ENCODE measurements at places on chromosomes 11 and 22.

DNA sequence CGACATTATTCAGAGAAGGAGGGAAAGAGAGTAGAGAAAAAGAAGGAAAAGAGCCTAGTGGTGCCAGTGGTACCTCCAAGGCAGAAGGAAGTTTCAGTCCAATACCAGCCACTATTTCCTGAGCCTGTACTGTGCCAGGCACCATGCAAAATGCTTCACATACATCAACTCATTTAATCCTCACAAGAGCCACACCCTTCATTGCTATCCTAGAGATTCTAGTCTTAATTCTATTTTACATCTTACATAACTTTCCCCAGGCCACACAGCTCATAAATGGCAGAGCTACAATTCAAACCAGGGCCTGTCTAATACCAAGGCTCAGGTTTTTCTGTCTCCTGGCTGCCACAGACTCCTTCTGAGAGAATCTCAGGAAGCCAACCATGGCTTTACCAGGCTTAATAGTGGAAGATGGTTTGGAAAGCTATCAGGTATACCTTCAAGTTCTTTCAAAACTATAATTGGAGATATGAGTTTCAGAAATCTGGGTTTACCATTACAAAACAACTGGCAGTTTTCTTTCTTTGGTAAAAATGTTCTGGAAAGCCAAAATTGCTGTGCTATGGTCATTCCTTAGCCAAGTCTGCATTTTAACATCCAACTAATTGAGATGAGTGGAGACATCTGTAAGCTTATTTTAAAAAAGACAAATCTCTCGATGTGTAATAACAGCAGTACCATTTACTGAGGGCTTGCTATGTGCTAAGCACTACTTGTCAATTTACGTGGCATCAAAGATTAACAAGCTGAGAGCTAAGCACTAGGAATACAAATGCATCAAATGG lies 225.1 kb upstream of the PITPNB start:
- no peak for DNase-seq

GRCh38 chr11:45025716-45026492 lies 75.2 kb upstream of the TP53I11 start:
- DNase-seq = peak; percentile 43

DNA sequence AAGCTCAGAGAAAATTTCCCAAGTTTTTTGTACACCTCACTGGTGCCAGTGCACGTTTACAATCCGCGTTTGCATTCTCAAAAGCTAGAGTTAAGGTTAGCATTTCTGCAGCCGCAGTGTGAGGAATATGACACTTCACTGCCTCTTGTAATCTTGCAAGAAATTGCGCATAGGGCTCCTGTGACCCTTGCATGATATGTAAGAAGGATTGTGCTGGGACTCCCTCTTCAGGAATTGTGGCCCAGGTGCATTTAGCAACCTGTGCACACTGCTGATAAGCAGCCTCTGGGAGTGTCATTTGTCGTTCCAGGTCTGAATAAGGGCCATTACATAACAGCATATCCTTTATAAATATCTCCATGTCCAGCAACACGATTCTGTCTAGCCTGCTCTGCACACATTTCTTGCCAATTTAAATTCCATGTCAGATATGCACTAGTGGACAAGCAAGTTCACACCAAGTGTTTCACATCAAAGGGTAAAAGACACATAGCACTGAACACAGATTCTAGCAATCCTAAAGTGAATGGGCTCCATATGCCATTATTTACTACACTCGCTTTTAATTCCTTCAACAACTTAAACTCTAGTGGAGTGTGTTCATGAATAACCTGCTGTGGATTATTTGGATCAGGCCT lies 69.2 kb upstream of the INCENP start:
- DNase-seq = peak; percentile 63

DNA sequence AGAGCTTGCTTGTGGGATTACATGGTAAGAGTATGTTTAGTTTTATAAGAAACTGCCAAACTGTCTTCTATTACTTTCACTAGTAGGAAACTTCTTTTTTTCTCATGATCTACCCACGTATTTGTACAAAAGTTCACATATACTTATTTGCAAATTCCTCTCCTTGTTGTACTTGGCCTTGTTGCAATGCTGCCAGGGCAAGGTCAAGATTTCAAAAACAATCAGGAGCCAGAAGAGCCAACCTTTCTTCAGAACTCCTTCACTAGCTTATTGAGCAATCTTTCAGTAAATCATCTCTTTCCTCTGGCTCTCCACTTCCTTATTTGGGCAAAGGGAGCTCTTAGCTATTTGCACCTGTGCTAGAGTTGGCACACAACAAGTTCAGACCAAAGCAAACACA lies 9.7 kb downstream of the SRSF8 start:
- peak; percentile 7 for DNase-seq

DNA sequence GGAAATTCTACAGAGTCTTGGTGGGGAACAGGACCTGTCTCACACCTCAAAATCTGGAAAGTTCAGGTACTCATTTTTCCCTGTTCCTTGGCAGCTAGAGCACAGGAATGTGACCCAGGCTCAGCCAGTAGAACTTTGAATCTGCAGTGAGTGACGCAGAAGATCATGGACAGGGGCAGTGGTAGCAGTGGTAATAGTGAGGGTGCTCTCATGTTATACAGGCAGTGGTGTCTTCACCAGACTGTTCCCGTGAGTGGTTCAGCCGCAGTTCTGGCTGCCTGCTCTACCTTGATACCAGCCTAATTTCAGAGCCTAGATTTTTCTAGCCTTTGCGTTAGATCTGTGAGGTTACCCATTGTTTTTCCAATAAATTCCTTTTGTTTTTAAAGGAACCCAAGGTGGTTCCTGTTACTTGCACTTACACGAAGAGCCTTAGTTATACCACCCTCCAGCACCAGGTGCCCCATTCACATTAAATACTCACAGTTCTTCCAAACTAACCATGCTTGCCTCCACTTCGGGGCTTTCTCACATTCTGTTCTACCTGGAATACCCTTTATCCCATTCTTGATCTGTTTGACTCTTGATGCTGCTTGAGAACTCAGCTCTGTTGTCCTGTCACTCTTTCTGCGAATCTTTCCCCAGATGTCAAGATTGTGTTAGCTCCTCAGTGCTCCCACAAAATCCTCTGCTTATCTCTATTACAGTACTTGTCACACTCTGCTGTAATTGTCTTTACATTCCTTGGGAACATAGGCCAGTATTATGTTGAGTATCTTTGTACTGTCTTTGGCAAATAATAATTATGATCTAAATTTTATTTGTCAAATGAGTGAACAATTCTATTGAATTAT lies 47.8 kb downstream of the SWAP70 start:
- DNase-seq = no peak

- peak; percentile 87 for DNase-seq
Measured at GRCh38 chr11:75429902-75430713, 2.9 kb downstream of the KLHL35 start.

GRCh38 chr11:111796696-111797095 lies 30.5 kb upstream of the PPP2R1B start:
- no peak for DNase-seq

- no peak for DNase-seq
Measured at GRCh38 chr11:71458146-71459070, 5.4 kb downstream of the NADSYN1 start.

GRCh38 chr11:74755395-74755995 lies 6.8 kb downstream of the RNF169 start:
- DNase-seq = peak; percentile 54

DNA sequence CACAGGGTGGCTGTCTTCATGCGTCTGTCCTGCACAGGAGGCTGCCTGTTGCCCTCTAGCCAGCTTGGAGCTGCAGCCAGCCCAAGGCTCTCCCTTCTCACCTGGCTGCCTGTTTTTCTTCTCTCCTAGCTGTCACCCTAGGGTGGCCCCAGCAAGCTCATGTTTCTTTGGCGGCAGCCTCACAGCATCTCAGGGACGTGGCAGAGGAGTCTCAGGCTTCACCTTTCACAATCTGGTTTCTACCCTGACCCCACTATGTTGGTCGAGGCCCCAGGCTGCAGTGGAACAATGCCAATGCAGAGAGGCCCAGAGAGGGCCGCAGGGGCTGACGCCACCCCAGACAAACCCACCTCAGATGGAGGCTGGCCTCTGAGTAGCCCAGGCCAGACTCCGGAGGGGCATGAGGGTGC lies 2.5 kb upstream of the CLDN5 start:
- peak; percentile 32 for DNase-seq

DNA sequence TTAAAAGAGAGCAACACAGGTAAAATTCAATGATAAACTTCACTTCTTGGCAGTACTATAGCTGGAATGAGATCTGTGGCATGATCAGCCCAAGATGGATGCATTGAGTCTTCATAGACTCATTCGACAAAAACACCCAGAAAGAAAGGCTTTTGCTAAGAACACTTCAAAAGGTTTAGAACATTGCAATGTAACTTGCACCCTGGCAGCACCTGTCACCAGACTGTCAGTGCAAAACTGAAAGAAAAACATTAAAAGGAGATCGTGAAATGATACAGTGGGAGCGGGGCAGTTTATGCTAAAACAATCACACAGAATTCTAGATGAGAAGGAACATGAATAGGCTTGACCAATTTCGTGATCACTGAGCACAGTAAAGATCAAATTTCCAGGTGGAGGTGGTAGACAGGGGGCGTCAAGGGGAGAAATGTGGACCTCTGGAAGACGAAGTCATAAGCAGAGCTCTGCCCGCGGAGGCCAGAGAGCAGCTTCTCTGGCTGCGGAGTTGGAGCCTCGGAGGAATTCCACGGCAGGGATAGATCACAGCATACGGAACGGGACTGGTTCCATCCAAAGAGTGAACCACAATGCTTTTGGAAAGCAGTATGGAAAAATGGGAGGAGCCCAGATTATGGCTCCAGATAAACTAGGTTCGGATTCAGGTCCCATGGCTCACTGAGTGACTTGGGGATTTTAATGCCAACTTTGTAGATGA lies 11.9 kb downstream of the VSIG10L2 start:
- no peak for DNase-seq

- DNase-seq = peak; percentile 81
Measured at GRCh38 chr22:44180706-44181032, at the start of gene PARVG. Gene PARVG, plus strand, starts transcription at chr22:44180925. Its CDS starts 2,405 bp downstream, at chr22:44183330.

DNA sequence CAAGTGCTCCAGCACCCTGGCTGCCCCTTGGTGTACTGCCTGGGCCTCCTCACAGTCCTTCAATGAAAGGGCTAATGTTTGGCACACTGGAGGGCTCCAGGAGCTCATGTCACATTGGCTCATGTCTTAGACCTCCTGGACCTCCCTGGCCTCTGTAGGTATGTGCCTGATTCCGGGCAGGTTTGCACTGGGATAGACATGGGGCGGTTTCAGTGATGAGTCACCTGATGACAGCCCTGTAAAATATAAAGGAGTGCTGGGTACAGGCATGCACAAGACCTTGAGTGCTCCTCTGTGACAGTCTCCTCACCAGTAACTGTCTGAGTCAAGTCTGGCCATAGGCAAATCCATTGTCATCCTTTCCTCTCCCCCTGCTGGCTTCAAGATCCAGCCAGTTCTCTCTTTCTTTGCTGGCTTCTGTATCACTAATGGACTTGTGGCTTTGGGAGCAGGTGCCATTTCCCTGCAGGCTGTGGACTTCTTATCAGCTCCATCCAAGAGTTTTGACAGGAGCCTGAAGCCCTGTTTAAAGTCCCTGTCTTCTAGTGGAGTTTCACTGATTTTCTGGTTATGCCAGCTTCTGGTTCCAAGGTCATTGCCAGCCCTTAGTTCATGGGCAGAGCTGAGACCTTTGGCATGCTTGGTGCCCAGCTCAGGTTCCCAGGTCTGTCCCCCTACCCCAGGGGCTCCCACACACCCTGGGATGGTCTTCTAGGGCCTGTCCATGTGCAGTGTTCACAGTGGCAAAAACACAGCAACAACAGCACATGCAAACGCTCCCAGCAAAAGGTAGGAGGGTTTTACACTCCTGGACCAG lies 22.7 kb upstream of the P2RY2 start:
- DNase-seq = no peak

- no peak for DNase-seq
Measured at GRCh38 chr11:64696045-64696444, 27.0 kb downstream of the NRXN2 start.

DNA sequence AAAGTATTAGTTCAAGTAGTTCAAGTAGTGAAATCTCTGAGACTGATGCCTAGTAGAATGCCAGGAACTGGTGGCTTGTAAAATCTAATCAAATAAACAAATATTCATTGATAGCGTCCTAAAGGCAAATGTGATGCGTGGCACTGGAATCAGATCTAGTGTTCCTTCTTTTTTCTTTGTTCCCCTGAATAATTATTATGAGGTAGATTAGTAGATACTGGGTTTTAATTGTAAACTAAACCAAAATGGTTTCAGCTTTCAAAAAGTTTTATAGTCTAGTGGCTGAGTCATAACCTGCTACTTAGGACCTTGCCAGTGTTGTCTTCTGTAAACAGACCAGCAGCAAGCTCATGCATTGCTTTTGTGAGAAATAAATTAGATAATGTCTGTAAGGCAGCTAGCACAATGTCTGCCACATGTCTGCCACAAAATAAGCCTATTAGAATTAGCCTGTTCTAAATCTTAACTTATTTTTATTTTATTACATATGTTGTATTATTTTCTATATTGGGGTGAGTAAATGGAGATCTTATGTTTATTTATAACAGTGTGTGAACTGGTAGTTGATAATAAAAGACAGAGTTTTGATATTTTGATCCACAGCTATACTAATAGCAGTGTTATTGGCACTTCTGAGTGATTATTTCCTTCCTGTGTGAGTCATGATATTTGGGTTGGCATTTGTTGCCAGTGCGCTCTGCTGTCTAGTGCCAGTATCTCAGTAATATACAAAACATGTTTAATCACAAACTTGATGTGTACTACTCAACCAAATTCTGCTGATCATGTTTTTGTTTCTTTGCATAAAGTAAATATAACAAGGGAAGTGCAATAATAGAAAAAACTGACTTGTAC lies 135.7 kb downstream of the TMEM135 start:
- no peak for DNase-seq

DNA sequence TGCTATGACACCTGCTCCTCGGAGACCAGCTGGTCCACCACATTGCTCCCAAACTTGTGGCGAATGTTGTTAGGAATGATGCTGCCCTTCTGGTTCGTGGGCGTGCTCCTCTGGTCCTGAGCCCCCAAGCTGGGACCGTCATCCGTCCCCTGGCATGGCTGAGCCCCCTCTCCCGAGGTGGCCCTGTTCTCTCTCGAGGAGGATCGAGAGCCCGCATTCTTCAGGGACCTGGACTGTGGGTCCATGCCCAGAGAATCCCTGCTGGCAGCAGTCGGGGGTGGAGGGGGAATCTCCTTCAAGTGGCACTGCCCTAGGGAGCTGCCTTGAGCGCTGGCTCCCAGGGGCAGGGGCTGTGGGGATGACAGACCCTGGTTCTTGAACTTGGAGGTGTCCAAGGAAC lies 17.4 kb downstream of the TST start:
- DNase-seq = peak; percentile 28

- DNase-seq = no peak
Measured at GRCh38 chr22:24986816-24987215, 34.3 kb downstream of the KIAA1671 start.

GRCh38 chr11:22454461-22455090 lies 116.4 kb downstream of the SLC17A6 start:
- no peak for DNase-seq

DNA sequence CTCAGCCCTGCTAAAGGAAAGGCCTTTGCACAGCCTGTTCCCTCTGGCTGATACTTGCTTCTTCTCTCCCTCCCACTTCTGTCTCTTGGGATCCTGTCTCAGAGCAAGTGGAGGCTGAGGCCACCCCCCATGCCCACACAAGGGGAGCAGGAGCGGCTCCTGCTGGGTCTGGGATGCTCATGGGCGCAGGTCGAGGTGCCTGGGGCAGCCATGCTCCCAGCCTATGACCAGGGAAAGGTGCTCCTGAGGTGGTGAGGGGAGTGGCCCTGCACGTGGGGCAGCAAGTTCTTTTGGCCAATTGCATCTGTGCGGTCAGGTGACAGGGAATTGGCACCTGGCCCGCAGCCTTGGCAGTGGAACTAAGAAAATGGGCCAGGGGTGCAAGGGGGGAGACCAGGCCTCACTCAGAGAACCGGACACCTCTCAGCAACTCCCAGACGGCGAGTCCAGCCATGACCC lies 1.5 kb downstream of the MAPK11 start:
- DNase-seq = no peak

GRCh38 chr11:78798663-78799062 lies 224.0 kb upstream of the NARS2 start:
- peak; percentile 92 for DNase-seq
